Small intestine (tissue), 16 donors: ENCODE measurements at places on chromosomes 5 and 9.

- no peak for DNase-seq
These were observed 58.6 kb upstream of the LMNB1 start for GRCh38 chr5:126718236-126718868.

DNA sequence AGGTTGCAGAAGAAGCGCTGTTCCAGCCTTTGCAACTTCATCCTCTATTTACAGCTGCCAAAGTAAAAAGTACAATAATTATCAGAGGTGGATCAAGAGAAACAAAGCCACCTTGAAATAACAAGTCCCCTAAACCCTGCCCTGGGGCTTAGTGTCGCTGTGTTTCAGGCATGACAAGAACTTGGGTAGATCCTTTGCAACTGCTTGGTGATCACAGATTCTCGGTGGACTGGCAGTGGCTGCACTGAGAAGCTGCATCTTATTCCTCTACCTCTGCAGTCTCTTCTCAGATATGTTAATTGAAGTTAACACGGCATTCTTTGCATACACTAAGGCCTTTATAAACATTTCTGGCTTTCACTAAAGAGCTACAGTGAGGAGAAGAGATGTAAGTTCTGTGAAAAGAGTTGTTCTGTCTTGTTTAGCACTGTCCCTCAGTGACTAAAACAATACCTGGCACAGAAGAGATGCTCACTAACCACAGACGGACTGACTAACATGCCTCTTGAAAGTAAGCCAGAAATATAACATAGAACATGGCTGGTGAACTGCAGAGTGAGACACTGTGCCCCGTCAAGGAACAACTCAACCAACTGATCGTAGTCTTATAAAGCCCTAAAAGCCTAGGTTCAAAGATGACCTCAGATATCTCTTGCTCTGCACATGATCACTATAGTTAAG is 144.2 kb downstream of the MLLT3 start:
- DNase-seq = no peak

GRCh38 chr5:57734296-57734695 is 251.7 kb upstream of the ACTBL2 start:
- DNase-seq = no peak

DNA sequence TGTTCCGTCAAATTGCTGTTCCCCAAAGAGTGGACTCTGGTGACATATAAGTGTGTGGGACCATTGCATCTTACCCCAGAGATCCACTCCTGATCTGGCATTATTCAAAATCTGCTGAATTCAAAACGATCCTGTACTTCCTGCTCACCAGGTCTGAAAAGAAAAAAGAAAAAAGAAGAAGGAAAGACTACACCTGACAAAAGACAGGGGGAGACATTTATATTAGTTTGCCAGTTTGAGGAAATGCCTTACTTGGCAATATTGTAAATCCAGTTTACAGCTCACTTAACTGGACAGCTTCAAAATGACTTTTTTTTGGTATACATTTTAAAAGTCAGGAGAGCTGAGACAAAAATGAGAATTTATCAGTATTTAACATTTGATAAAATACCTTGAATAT is 15.0 kb upstream of the GRHPR start:
- no peak for DNase-seq

- DNase-seq = no peak
These were observed 156.8 kb downstream of the DCP2 start for GRCh38 chr5:113133211-113133975.

GRCh38 chr9:99030092-99030511 is 74.8 kb upstream of the TGFBR1 start:
- no peak for DNase-seq

DNA sequence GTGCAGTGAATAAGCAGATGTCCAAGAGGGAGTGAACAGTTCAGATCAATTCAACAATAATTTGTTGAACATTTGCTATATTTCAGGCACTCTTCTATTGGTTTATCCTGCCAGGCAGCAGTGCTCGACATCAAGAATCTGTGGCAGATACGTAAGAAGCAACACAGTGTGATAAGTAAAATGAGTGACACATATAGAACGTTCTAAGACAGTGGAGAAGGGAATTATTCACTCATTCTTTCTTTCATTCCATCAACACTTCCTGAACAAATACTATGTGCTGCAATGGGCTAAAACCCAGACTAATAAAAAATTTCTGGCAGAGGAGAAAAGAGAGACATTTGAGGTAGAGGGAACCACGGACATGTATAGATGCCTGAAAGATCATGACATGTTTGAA is 89.9 kb upstream of the GLIS3 start:
- DNase-seq = no peak

DNA sequence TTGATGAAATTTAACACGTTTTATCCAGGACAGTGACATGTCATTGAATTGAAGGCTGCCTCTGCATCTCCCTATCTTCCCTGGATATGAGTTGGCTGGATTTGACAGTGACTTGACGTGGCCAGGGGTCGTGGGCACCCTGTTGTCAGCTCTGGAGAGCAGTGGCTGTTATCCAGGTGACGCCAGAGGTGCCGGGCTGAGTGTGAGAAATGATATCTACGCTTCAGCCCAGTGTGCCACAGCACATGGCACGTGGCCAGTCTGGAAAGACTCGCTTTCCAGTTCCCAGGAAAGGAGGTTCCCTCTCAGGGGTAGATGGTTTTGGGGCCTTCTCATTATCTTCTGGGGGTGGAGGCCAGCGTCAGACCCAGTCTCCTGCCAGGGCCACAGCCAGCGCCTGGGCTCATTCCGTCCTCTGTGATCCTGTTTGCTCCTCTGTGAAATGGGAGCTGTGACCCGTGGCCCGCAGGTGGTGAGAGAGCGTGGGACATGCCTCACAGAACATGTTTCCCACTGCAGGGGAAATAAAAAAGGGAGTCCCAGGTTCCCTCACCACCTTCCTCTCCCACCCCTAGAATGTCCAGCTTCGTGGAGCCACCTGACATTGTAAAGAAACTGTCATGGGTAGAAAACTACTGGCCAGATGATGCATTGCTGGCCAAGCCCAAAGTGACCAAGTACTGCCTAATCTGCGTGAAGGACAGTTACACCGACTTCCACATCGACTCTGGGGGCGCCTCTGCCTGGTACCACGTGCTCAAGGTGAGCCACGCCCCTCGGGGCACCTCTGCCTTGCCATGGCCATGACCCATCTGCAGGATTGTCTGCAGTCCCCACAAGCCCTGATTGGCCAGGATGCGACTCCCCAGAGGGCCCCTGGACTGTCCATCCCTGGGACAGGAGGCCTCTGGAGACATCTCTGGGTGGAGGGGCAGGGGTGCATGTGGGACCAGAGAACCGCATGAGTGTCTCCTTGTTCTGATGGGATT is 76.5 kb downstream of the PHF2 start:
- no peak for DNase-seq

GRCh38 chr9:36401897-36402480 is 1.9 kb upstream of the RNF38 start:
- peak; percentile 33 for DNase-seq

GRCh38 chr5:143177263-143177983 is 226.1 kb downstream of the NR3C1 start:
- DNase-seq = no peak
